ENCODE measurements at places on chromosomes 7 and 10.

DNA sequence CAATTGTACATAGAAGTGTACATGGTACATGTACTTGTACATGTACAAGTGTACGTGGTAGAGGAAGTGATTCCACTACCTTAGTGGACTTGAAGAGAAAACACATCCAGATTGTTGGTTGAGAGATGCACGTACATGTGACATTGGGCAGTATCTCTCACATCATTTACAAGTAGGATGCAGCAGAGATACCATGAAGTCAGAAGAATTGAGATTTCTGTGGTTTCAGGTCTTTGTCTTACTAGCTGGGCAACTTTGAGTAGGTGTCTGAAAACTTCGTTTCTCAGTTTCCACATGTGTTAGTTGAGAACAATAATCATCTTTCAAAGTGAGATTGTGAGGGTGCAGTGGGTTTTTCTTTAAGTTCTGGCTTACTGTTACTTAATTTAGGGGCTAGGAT lies 21.5 kb downstream of the CLDN12 start:
- no peak for DNase-seq

- DNase-seq = no peak
Measured at GRCh38 chr10:131757285-131758058, 143.3 kb upstream of the PPP2R2D start.

GRCh38 chr10:69612760-69613159 lies 17.3 kb upstream of the FAM241B start:
- no peak for DNase-seq

- DNase-seq = no peak
Measured at GRCh38 chr7:73921623-73922528, 60.9 kb downstream of the TMEM270 start.

- DNase-seq = no peak
Measured at GRCh38 chr7:17234030-17234397, 64.4 kb upstream of the AHR start.

DNA sequence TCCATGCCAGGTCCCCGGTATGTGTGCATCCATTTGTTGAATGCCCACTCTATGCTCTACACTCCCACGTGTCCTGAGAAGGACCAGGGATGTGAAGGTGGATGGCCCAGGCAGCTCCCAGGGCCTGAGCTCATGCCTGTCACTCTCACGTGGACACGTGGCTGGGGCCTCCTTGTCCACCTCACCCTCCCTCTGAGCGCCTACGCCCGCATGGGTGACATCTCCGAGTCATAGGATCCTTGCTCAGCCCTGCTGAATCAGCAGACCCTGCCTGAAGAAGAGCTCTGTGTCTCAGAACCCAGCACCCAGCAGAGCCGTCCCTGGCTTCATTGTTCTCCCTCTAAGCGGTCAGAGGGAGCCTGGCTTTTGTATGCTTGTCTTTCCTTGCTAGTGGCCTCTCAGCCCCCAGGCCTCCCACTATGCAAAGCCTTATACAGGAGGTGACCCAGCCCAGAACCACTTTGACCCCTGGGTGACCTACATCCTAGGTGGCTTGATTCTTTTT lies 107.9 kb upstream of the PPIF start:
- DNase-seq = peak; percentile 72

DNA sequence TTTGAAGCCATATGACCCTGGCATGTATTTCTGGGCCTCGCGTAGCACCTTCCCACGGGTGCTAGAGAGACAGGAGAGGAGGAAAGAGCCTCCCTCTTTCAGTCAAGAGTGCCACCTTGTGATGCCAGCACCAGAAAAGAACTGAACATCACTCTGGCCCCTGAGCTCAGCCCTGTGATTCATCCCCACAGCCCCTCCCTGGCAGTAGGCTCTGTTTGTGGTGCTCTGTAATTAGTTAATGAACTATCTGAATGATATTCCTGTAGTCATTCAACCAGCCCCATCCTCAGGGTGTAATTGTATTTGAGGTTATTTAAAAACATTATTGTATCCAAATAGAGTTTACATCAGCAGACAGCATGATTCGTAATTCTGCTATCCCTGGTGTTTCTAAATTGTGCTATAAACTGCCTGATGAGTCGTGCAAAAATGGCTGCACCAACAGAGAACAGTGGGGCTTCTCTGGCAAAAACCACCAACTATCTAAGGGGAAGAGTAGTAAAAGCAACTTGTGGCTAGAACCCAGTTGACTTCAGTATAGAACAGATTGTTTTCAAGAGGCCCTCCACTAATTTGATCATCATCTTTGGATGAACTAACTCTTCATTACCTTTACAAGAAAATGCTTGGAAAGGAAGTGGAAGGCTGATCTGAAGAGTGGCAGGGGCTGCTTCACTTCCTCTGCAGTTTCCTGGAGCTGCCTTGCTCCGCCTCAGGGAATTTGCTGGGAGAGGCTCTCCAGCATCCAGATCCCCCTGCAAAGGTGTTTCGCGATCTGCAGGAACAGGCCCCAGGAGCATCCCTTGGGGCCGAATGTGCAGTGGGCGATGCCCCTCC lies 23.7 kb upstream of the TIAL1 start:
- no peak for DNase-seq

DNA sequence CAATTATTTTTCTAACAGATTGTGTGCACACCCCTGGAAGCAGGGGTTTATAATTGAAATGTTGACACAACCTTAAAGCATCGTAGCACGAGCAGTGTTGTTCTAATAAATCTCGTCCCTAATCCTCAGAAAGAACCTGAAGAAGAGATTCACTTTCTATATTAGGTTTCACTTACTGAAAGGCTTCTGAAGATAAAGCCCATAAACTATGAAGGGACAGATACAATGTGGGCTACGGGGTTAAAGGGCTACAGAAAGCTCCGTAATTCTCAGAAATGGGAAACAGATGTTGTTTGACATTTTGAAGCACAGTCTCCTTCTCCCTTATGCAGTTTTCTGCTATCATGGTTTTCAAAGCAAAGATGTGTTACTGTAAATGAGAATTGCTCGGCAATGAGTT lies 479.6 kb downstream of the GATA3 start:
- no peak for DNase-seq

- peak; percentile 5 for DNase-seq
Measured at GRCh38 chr7:129368389-129368986, 65.7 kb upstream of the STRIP2 start.

DNA sequence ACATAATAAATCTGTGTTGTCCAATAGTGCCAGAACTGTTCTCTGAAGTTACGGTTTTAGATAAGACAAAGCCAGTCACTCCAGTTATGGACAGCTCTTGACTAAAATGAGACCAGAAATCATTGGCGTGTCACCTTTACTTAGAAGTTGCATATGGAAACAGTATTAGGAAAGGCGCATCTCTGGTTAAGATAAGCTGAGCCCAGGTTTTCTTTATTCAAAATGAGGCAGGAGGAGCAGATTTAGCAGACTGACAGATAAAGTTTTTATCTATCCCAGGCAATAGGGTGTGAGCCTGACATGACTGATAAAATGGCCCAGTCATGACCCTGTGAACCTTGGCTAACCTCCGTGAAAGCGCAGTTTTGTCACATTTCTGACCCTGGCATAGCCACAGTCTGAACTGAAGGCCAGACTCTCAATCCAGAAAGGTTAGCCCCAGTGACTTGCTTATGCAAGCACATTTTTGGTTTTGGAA lies 4.2 kb downstream of the CYP26A1 start:
- DNase-seq = no peak

- DNase-seq = no peak
Measured at GRCh38 chr10:31058795-31059703, 27.4 kb upstream of the ZNF438 start.

DNA sequence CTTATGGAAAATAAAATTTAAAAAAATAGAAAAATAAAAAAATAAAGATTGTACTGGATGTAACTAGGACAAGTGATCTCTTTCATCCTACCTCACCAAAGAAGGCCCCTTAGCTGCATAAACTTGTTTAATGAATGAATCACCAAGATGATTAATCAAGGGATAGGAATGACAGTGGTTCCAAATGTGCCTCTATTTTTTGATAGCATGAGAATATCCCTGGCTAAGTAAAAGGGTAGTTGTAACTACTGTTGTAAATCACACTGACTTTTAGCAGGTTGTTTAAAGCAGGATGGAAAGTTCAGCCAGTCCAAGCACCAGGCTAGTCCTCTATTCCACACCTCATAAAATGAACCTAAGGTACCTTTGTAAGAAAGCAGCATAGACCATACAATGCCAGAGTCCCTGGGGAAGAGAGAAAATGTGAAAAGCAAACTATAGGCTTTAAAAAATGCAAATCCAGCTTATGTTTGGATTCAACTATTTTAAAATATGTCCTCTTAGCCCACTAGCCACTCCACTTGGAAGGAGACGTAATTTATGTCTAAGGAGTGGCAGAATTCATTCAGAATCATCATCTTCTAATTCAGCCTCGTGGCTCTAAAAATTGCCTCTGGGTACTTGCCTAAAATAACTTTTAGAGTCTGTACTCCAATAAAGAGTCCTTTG lies 126.8 kb downstream of the SKIDA1 start:
- DNase-seq = no peak

DNA sequence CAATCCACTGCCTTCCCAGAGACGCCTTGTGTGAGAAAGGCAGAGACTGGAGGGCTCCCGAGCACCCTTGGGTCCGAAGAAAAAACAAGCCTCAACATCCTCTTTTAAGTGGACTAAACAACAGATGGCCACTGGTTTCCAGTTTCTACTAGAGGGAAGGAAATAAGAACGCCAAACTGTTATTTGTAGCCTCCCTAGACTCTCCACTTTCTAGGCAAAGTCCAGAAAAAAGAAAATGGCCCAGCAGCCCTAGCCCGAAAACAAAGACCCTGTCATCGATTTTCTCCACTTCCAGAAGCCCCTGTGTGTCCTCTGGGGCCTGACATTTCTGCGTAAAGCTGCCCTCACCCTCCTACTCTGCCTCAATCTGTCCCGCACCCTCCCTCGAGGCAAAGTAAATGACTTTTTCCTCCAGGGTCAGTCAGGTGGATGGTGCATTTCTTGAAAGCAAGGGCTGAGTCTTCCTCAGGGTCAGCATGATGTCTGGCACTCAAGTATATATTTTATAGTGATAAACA lies 6.0 kb downstream of the RGS10 start:
- no peak for DNase-seq

GRCh38 chr7:1276626-1277175 lies 44.0 kb downstream of the UNCX start:
- no peak for DNase-seq

DNA sequence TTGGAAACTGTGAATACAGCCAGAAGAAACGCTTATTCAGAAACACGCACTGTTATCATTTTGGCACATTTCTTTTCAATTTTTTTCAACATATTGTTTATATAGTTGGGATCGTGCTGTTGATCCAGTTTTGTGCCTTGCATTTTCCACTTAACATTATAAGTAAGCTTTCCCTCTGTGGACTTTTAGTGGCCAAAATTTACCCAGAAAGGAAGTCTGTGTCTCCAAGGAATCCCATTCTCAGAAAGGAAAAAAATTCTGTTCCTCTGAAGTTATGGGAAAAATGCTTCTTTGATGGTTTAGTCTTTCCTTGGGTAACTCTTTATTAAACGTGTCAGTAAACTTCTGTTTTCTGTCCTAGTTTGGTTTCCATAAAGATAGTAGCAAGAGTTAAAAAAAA lies 280.0 kb downstream of the REEP3 start:
- no peak for DNase-seq

GRCh38 chr7:78326189-78326588 lies 527.6 kb downstream of the PHTF2 start:
- peak; percentile 7 for DNase-seq

DNA sequence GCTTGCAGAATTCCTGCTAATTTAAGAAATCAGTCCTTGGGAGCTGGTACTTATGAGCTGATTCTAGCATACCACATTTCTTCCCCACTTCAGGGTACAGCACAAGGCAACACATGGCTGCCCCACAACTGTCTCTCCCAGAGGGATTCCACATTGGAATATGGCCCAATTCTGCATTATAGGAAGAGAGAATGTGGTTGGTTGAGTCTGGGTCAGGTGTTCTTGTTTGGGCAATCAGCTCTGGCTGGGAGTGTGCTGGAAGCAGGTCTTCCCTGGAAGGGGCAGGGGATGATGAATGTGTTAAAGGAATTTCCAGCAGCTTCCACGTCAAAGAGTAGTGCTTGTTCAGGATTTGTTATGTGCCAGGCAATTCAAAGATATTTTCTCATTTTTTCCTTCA lies 95.7 kb downstream of the BUB3 start:
- DNase-seq = no peak

DNA sequence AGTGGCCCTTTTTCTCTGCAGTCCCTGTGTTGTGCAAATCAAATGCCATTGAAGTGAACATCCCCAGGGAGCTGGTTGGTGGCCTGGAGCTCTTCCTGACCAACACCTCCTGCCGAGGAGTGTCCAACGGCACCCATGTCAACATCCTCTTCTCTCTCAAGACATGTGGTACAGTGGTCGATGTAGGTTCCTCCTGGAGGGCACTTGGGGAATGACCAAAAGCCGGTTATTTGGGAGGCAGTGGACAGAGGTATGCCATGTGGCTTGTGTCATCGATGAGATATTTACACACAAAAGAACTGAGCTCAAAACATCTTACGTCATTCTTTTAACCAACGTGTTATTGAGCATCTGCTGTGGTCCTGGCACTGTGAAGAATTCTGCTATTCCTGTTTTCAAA lies 19.7 kb downstream of the OIT3 start:
- no peak for DNase-seq

- peak; percentile 29 for DNase-seq
Measured at GRCh38 chr7:141333459-141333858, 217.8 kb upstream of the AGK start.

- no peak for DNase-seq
Measured at GRCh38 chr7:121262969-121263368, 65.8 kb upstream of the WNT16 start.

Measured in hepatocyte (in vitro differentiated cells).